Activated naive CD4-positive, alpha-beta T cell treated with anti-CD3 and anti-CD28 coated beads, Interleukin-2, amount 50 U/mL, for 72 hours (primary cell): ENCODE measurements at places on chromosomes 1 and 21. TPM values are rescaled to one million over a fixed set of nuclear protein-coding genes. Genes with fewer than 3 reads are reported as not detected.

Gene FLG2
- total RNA-seq, result not detected

Gene CCNL2
- 174 TPM for total RNA-seq

Gene CROCC
- total RNA-seq, result 28.4 TPM

Gene LRRIQ3
- total RNA-seq, result 1.6 TPM

Gene ELF3
- total RNA-seq, result 0.18 TPM

Gene TSHB
- not detected for total RNA-seq

Gene NBPF4
- not detected for total RNA-seq

Gene MEX3A
- total RNA-seq, result 0.16 TPM

Gene OPRD1
- 0.05 TPM for total RNA-seq
